Activated CD4-positive, alpha-beta T cell treated with anti-CD3 and anti-CD28 coated beads, Interleukin-2, amount 50 U/mL, for 1 hour (primary cell): ENCODE measurements at places on chromosomes 7 and 10.

GRCh38 chr7:28199021-28199510 lies 18.5 kb upstream of the JAZF1 start:
- DNase-seq, result no peak

GRCh38 chr10:106401161-106401560 lies 763.3 kb downstream of the SORCS1 start:
- no peak for DNase-seq

DNA sequence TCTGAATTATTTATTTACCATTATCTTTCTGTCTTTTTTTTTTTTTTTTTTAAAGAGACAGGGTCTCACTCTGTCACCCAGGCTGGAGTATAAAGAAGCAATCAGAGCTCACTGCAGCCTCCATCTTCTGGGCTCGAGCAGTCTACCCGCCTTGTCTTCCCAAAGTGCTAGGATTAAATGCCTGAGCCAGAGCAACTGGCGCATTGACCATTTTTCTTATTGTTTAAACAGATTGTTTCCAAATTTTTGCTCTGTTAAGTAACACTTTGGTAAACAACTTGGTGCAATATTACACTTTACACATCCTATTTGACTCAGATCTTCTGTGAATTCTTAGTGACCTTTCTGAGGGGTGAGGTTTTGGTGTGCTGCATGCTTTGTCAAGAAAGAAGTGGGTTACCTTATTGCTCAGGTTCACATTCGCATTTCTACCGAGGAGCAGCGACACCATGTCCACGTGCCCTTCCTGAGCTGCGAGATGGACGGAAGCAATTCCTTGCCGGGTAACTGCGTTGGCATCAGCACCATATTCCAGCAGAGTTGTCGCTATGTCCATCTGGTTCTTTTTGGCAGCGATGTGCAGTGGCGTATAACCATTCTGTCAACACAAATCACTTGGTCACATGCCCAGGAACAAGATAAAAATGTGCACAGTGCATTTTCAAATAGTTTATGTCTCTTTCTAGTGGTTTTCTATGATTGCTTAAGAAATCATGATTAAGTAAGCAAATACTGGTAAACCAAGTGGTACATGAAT lies 203.2 kb downstream of the ANK3 start:
- no peak for DNase-seq

- DNase-seq, result no peak
Observed at GRCh38 chr7:104643587-104644217, 315.3 kb downstream of the LHFPL3 start.

DNA sequence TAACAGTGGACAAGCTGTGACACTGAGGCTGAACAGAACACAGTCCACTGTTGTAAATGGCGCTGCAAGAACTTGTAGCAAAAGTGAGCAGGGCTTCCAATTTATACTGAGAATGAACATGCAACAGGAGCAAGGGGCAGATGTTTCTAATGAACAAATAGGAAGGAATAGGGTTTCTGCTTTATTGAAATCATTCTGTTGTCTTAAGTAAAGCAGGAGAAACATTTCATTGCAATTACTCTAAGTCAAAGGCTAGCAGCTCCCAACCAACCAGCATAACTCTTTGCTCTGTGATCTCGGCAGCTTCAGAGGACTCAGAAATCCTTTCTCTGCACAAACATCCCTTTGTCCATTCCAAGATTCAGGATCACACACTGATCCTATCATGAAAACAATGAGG lies 236.2 kb upstream of the PRSS58 start:
- DNase-seq, result no peak

DNA sequence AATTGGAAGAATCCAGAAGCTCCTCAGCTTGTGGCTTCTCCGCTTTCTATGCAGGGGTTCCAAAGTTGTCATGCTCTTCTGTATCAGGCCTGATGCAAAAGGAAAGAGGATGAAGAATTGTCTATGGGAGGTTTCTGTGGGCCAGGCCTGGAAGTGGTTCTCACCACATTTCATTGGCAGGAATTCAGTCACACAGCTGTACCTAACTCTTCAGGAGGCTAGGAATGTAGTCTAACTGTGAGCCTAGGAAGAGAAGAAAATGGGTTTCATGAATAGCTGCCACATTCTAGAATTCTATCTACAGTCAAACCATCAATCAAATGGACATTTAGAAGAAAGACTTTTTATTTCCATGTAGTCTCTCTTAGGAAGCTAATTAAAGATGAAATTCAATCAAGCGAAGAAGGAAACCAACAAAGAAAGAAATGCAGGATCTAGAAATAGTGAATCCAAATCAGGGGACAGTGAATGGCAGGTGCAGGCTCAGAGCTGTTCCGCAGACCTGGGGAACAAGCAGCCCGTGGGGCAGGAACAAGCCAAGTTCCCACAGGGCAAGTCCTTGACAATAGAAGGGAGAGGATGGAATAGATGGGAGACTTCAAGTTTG lies 25.4 kb upstream of the USP6NL start:
- no peak for DNase-seq

DNA sequence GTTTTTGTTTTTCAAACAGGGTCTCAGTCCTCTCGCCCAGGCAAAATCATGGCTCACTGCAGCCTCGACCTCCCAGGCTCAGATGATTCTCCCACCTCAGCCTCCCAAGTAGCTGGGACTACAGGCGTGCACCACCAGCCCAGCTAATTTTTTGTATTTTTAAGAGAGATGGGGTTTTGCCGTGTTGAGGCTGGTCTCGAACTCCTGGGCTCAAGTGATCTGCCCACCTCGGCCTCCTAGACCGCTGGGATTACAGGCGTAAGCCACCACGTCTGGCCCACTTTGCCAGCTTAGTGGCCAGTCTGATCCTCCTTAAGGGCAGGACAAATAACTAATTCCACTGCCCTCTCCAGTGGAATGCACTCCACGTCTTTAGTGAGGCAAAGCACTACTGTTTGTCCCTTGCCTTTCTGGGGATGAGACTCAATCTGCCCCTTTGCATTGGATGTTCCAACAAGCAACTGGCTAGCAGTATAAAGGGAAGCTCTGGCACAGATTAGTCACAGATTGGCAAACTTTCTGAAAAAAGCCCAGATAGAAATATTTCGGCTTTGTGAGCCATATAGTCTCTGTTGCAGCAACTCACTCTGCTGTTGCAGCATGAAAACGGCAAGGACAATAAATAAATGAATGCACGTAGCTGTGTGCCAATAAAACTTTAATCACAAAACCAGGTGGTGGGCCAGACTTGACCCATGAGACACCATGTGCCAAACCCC lies 143.8 kb upstream of the RHEB start:
- no peak for DNase-seq

- DNase-seq, result no peak
Observed at GRCh38 chr7:96547371-96547811, 162.3 kb downstream of the SEM1 start.

DNA sequence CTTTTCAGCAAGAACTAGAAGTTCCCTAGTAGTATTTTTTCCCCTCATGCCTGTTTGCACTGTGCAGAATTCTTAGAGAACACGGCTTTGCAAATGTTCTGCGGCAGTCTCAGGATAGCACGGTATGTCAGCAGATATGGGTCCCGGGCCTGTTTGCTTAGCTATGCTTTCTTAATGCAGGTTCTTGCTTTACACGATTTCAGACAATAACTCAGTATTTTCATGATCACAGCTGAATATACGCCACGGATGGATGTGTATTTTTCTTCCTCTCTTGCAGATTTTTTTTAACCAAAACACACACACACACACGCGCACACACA lies 137.3 kb downstream of the HECW1 start:
- DNase-seq, result no peak

DNA sequence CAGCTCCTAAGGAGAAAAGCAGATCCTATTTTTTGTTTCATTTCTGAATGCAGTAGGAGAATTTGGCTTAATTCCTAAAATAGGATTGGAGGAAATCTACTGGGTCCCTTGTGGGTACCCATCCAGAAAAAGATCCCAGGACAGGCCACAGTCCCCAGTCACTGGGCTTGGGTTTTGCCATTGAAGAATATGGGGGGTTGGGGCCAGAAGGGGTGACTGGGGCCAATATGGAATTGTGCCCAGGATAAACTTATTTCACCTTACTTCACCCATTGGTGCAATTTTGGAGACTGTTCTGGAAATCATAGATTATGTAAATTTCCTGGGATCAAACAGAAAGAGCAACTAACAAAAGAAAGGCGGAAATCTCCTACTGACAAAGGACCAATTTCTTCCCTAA lies 5.0 kb downstream of the HOXA5 start:
- DNase-seq, result no peak

DNA sequence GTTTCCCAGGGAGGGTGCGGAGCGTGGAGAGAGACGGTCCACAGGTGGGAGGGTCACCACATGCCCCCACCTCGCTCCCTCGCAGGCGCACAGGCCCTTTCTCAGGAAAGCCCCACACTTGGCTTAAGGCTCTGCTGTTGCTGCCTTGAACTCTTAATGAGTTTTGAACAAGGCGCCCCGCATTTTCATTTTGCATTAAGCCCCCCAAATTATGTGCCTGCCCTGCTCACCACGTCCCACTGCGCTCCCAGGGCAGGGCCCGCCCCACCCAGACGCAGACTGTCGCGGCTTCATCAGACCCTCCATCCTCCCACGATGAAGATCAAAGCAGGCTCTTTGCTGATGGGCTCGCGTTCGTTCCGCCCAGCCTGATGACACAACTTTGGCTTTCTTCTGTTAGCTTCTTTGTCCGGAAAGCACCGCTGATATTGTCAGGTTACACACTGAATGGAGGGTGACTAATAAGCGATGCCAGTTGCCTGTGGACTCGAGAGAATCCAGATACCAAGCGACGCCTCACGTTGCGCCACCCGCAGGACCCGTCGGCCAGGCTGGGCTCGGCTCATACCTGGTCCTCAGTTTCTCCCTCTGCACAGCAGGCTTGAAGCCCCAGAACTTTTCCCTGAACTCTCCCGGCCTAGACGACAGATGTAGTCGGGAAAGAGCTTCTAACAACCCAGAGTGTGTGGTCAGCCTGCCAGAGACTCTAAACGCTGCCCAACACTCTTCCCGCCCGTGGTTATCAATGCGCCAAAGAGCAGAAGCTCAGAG lies 9.5 kb downstream of the CALML3 start:
- no peak for DNase-seq

DNA sequence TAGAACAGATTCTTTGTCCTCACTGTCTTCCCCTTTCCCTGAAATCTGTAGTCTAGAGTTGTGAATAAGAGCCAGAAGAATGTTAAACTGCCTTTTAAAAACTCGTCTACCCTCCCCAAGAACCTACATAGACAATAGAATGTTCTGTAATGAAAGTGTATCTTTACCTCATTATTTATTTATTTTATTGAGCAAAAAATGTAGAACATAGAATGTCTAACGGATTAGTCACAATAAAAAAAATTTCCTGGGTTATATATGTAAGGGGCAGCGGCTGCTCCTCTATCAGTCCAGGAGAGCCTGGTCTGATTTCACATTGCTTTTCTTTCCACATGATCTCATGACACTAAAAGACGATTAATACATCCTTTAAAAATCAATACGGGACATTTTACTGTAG lies 135.7 kb downstream of the SDK1 start:
- no peak for DNase-seq

DNA sequence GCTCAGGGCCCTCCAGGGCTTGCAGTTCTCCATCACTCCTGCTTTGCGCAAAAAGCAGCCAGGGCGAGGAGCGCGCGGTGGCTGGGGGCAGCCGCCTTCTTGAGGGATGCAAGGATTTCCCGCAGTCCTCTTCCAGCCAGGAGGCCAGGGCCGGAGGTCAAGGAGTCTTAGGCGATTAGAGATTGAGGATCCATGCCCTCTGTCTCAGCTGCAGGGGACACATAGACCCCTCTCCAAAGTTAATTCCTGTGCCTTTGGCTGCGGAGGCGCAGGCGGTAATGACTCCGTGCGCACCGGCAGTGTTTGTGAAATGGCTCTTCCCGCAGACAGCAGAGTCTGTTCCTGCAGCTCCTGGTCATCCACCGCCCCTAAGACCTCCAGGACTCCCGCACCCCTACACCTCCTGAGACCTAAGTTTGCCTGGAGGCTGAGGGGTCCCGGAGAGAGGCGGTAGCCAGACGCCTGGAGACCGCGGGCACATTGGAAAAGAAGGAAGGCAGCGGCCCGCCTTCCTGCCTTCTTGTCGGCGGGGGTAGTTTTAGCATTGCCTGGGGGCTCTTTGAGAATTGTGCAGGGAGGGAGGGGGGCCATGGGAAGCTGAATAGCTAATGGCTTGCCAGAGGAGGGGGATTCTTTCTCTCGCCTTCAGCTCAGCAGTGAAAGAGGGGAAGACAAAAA lies 3.3 kb upstream of the NEUROG3 start:
- no peak for DNase-seq

GRCh38 chr7:78280276-78280675 lies 481.7 kb downstream of the PHTF2 start:
- DNase-seq, result no peak

DNA sequence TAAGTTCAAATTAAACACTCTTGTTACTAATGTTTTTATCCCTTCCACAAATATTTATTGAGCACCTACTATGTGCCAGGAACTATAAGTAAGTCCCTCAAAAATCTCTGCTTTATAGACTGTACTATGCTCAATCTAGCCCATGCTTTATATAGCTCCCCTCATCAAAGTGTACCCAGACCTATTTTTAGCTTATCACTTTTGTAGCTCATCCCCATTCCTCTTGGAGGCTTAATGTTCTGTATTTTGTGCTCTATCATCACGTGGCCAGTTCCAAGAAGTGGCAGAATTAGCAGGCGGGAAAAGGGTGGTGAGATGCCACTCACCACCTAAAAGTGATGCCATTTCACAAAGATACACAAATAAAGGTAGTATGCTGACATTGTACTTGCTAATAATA lies 138.1 kb upstream of the BET1 start:
- no peak for DNase-seq

- no peak for DNase-seq
Observed at GRCh38 chr7:100061518-100062193, 12.1 kb downstream of the ZSCAN21 start.

DNA sequence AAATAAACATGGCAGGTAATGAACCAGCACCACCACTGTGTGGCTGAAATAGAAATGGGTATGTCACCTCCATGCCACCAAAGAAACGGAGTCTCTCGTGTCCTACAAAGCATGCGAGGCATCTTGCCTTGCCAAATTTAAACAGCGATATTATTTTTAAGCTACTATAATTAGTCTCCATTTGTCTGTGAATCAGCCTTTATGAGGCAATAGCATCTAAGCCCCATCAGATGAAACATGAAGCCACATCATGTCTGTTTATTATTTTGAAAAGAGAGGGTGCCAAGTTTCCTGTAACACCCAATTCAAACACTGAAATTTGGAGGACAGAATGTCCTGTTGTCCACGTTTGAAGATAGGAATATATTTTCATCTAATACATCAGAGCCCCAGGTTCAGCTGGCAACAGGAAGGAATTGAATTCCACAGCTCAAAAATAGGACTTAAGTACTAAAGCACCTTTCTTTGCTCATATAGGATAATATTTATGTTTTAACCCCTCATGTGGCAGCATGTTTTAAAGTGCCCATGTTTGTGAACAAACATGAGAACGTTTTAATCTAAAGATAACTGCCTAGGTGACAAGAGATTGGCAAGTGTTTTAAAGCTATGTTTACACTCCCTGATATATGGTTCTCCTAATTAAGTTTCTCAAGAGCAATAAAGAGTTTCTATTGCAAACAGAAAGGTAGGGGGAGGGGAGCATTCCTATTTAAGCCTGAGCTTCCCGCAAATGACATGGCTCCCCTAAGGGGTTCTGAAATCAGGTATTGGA lies 86.8 kb downstream of the SORBS1 start:
- DNase-seq, result no peak

- DNase-seq, result no peak
Observed at GRCh38 chr10:80474597-80474910, 20.4 kb downstream of the TSPAN14 start.
